ENCODE measurements at places on chromosomes 4 and X. TPM values are rescaled to one million over a fixed set of nuclear protein-coding genes. Genes with fewer than 3 reads are reported as not detected.

UNC5C gene
- total RNA-seq = not detected

FGFBP1 gene
- not detected for total RNA-seq

ARHGAP36 gene
- not detected for total RNA-seq

CT45A2 gene
- total RNA-seq = not detected

BMX gene
- total RNA-seq = not detected

CHRDL1 gene
- total RNA-seq = not detected

SOWAHB gene
- not detected for total RNA-seq

CYBB gene
- not detected for total RNA-seq

ZNF81 gene
- total RNA-seq = 9.2 TPM

MAGEA2 gene
- not detected for total RNA-seq

CT55 gene
- not detected for total RNA-seq

PLS3 gene
- 1.4 TPM for total RNA-seq

PRDX4 gene
- total RNA-seq = 83.2 TPM

PHKA2 gene
- total RNA-seq = 20.0 TPM

RADX gene
- 5.6 TPM for total RNA-seq

MAP7D3 gene
- 29.1 TPM for total RNA-seq

NR3C2 gene
- total RNA-seq = 0.29 TPM

NAP1L2 gene
- 1.8 TPM for total RNA-seq

CFAP99 gene
- not detected for total RNA-seq

PLXNB3 gene
- 0.81 TPM for total RNA-seq

FGF5 gene
- total RNA-seq = not detected

HSFX2 gene
- not detected for total RNA-seq
